Endothelial cell (in vitro differentiated cells): ENCODE measurements at places on chromosomes 1 and 21.

- H3K4me1 ChIP-seq, result peaks cover 3% of the 10 kb centered on the region
- no peak overlapping the region for H3K27ac ChIP-seq
- H3K4me3 ChIP-seq, result no peak overlapping the region
- no peak for DNase-seq
Observed at GRCh38 chr1:4786055-4786454, 131.6 kb downstream of the AJAP1 start.

- no peaks in the 10 kb centered on the region for H3K36me3 ChIP-seq
- no peak overlapping the region for H3K27ac ChIP-seq
- no peak overlapping the region for H3K4me3 ChIP-seq
- H3K27me3 ChIP-seq, result peaks cover 1% of the 10 kb centered on the region
Observed at GRCh38 chr1:7290971-7291970, 479.8 kb upstream of the VAMP3 start.

DNA sequence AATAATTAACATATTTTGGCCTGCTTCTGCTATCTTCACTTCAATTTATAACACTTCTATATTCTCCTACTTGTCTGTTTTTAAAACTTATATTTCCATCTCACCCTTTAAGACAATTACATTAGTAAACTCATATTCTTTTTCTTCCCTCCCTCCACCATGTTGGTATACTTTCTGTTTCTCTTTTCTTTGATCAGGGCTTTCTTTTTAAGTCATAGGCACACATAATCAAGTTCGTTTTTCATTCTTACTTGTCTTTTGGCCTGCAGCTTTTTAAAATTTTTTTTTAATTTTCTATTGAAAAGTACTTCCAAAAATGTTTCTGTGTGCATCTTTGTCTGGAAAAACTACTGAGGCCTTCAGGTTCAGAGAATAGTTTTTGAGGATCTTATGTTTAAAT is 2.3 kb downstream of the PYHIN1 start:
- no peak for DNase-seq
- no peaks in the 10 kb centered on the region for H3K4me1 ChIP-seq
- H3K36me3 ChIP-seq, result no peaks in the 10 kb centered on the region

DNA sequence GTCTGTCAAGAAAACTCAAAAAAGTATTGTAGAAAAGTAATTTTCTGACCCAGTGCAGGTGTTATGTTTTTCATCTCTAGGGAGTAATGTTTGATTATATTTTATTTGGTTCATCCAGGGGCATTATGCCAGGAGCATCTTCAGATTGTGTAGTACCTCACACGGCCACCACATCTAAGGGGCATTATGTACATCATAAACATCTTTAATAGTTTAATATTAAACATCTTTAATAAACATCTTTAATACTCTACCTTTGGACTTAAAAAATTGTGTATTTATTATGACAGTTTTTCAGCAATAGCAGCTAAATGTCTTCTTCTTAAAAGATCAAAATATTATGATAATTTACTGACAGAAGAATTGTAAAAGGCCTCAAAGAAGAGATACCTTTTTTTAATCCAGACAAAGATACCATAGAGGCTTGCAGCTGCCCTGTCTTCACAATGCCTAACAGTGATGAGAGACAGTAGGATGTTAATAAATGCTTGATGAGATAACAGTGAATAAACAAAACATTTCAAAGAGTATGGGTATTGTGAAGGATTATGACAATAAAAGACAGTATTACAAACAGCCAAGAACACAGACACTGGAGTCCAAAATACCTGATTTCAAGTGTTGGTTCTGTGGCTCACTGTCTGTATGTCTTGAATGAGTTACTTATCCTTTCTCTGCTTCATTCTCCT is 240.9 kb upstream of the ADGRL2 start:
- no peak overlapping the region for H3K4me3 ChIP-seq
- H3K27ac ChIP-seq, result no peak overlapping the region
- H3K4me1 ChIP-seq, result peaks cover 10% of the 10 kb centered on the region
- no peaks in the 10 kb centered on the region for H3K36me3 ChIP-seq
- DNase-seq, result no peak

DNA sequence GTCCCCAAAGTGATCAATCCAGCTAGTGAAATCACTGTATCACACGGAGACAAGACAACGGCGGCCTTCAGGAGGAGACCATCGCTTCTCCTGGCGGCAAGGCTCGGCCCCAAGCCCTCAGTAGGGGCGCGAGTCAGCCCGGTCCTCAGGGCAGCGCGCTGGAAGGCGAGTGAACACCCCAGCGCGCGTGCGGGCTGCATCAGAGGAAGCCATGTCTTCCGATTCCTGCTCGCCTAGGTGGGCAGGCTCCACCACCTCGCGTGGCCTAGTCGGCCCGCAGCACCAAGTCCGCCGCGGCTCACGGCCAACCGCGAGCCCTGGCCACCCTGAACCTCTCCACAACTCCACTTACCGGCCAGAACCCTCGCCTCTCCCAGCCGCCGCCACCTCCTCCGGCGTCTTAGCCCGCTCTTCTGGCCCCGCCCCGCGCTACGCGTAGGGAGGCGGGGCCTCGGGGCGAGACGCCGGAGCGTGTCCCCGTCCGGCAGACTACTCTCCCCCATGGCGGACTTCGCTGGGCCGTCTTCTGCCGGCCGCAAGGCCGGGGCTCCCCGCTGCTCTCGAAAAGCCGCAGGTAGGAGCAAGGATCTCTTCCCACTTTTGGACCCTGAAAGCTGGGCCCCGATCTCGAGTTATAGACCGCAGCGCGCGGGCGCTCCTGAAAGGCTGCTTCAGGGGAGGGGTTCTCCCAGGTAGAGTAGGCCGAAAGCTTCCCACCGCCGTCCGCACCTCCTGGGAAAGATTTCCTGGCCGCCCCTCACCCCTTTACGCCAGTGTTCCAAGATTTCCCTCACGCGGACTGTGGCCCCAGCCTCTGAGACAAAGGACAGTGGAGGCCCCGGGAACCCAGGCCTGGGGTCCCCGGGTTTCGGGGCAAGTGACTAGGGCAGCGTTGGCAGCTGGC is at the start of the genes GLMN and RPAP2:
Gene GLMN (minus strand): TSS at position 415 of the 904 bp plus-strand sequence. CDS start 988 bp downstream, outside the sequence.
Gene RPAP2 (plus strand): TSS at position 487 of the 904 bp plus-strand sequence. CDS start 15 bp downstream, at position 502.
- H3K36me3 ChIP-seq, result peaks cover 6% of the 10 kb centered on the region
- H3K4me1 ChIP-seq, result peaks cover 15% of the 10 kb centered on the region
- H3K4me3 ChIP-seq, result peak within 1 kb of the TSS; percentile 98
- peak; percentile 79 for DNase-seq
- peak within 1 kb of the TSS; percentile 97 for H3K27ac ChIP-seq

DNA sequence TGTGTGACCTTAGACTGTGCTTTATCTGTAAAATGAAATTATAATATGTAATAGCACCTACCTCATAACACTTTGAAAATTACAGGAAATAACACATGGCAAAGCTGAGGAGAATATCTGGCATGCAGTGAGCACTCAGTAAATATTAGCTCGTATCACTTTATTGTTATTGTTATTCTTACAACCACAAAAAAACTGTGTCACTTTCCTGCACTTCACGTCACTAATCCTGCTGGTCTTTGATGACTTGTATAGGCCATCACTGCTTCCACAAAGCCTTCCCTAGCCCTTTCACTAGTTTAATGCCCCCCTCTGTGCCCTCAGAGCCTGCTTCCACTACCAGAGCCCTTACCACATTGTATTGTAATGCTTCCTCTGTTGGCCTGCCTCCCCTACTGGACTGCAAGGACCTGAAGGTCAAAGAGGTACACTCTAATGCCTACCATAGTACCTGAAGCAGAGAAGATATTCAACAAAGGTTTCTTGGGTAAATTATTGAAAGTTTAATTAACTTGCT is 231.6 kb downstream of the NFIA start:
- no peaks in the 10 kb centered on the region for H3K4me1 ChIP-seq
- DNase-seq, result no peak
- no peak overlapping the region for H3K27ac ChIP-seq
- no peaks in the 10 kb centered on the region for H3K36me3 ChIP-seq
